ENCODE measurements at places on chromosomes 13 and 19. TPM values are rescaled to one million over a fixed set of nuclear protein-coding genes. Genes with fewer than 3 reads are reported as not detected.

Gene S1PR4
- 1.5 TPM for polyA plus RNA-seq

- no peak for DNase-seq
Measured at GRCh38 chr13:25281935-25282332, 5.4 kb downstream of the MTMR6 start.

GRCh38 chr19:17834350-17835181, 13.2 kb downstream of the JAK3 start:
- no peak for DNase-seq

- no peak for DNase-seq
Measured at GRCh38 chr13:79786176-79786575, 305.2 kb downstream of the NDFIP2 start.

DNA sequence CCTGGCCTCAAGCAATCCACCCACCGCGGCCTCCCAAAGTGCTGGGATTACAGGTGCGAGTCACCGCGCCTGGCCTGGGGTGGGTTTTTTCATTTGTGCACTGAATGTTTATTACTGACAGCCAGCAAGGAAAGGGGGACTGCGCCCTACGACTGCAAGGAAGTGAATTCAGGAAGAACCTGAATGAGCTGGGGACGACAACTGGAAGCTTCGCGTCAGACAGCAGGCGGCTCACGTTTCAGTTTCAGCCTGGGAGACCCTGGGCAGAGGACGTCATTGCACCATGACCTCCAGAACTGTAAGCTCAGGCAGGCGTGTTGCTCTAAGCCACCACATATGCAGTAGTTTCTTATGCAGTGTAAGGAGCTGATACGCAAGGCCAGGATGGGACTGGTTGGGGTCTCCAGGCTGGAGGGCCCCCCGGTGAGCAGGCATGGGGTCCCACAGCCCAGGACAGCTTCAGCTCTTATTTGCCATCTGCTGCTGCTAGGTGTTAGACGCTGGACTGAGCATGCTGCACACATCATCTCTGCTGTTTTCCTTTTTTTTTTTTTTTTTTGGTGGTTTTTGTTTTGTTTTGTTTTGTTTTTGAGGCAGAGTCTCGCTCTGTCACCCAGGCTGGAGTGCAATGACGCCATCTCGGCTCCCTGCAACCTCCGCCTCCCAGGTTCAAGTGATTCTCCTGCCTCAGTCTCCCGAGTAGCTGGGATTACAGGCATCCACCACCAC, 66.6 kb downstream of the GADD45B start:
- DNase-seq, result no peak

- DNase-seq, result no peak
Measured at GRCh38 chr13:101917475-101917810, 465.0 kb downstream of the ITGBL1 start.
